Activated CD4-positive, alpha-beta T cell treated with anti-CD3 and anti-CD28 coated beads, Interleukin-2, amount 50 U/mL, for 48 hours (primary cell): ENCODE measurements at places on chromosomes 1 and 21.
A peak's percentile ranks its signal among the peaks of the same experiment; 100 is the strongest.

GRCh38 chr21:25243808-25244207 lies 363.5 kb downstream of the MRPL39 start:
- no peak for DNase-seq

DNA sequence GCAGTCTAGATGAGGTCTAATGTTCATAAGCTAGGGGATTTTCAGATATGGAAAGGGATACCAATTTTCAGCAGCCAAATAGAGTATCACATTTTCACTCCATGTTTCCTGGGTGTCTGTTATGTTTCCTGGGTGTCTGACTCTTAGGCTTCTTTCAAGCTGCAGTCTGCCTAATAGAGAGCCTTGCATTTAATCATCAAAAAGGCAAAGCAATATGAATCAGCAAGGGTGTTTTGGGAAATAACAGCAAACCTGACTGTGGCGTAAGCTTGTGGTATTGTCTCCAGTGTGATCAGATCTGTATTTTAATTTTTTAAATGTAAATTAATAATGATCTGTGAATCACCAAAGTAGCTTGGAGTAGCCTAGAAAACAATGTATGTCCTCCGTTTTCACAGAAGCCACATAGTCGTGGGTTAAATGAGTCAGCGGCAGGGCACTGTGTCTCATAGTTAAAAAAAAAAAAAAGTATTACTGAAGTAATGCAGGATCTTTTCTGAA lies 10.4 kb downstream of the LGALS8 start:
- peak; percentile 55 for DNase-seq

- DNase-seq, result no peak
Measured at GRCh38 chr21:42561762-42562650, 48.4 kb downstream of the SLC37A1 start.

DNA sequence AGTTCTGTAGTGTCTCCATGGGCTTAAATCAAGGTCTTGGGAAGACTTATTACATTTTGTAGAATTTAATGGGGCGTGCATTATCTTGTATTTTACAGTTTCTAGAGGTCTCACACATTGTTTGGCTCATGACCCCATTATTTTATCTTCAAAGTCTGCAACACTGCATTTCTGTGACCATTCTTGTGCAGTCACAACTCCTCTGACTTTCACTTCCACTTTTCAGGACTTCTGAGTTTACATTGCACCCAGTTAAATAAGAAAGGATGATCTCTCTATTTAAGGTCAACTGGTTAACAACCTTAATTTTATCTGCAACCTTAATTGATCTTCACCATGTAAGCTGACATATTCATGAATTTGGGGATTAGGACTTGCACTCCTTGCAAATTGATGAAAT lies 1186.6 kb downstream of the MRPL39 start:
- DNase-seq, result no peak

DNA sequence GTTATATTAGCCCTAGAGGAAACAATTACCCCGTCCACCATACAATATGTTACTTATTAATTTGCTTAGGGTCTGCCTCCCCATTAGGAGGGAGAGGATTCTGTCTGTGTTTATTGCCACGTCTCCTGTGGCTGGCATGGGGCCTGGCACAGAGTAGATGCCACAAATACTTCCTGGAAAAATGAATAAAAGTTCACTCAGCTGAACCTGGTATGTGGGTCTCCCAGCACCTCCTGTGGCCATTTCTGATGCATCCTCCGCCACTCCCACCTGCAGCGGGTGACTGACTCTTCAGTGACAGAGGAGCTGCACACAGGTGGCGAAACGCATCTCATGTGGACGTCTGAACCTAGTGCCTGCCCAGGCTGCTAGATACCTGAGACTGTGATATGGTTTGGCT lies 112.7 kb downstream of the CLIC6 start:
- no peak for DNase-seq

GRCh38 chr1:220164116-220164515 lies 70.2 kb downstream of the IARS2 start:
- no peak for DNase-seq

DNA sequence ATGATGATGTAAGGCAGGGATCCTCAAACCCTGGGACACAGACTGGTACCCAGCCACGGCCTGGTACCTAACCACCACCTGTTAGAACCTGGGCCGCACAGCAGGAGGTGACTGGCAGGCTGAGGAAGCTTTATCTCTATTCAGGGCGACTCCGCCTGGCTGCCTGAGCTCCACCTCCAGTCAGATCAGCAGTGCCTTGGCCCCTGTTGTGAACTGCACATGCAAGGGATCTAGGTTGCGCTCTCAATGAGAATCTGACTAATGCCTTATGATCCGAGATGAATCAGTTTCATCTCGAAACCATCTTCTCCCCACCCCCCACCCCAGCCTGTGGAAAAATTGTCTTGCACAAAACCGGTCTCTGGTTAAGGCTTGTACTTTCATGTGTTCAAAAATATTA lies 4.2 kb downstream of the RNPC3 start:
- peak; percentile 75 for DNase-seq

DNA sequence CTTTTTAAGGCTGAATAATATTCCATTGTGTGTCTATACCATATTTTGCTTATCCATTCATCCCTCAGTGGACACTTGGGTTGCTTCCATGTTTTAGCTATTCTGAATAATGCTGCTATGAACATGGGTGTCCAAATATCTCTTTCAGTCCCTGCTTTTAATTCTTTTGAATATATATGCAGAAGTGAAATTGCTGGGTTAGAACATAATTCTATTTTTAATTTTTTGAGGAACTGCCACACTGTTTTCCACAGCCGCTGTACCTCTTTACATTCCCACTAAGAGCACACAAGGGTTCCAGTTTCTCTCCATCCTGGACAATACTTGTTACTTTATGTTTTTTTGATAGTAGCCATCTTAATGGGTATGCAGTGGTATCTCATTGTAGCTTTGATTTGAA lies 65.6 kb downstream of the RIMS3 start:
- DNase-seq, result no peak

DNA sequence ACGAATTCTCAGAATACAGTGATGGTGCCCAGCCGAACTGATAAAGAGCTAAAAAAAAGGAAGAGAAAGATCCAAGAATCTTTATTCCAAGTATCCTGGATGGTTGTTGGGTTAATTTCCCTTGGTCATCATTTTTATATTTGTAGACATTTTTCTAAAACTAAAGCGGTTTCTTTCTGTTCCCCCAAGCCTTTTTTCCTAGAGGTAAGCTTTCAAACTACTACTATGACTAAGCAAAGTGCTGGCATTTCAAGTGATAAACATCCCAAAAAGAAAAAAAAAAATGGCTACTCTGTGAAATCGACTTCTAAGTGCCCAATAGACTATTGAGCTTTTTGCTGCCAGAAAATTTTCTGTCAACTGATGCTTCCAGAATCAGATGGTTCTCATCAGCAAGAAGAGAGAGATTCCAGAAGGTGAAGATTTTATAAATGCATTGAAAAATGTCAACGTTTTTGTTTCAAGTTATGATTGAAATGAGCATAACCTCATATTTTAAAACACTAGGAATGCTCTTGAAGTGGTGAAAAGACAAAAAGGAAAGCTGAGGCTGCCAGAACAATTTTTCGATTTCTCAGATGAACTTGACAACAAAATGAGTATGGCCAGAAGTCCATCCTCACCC lies 96.1 kb upstream of the ZC3H11B start:
- no peak for DNase-seq

- DNase-seq, result no peak
Measured at GRCh38 chr1:59178339-59179187, 118.3 kb upstream of the FGGY start.

- DNase-seq, result no peak
Measured at GRCh38 chr1:190942475-190942874, 464.8 kb upstream of the BRINP3 start.

GRCh38 chr1:39654291-39654690 lies 14.8 kb upstream of the HEYL start:
- DNase-seq, result no peak

- DNase-seq, result no peak
Measured at GRCh38 chr1:101371259-101371658, 134.4 kb downstream of the S1PR1 start.

- no peak for DNase-seq
Measured at GRCh38 chr1:82897549-82897948, 1096.8 kb downstream of the ADGRL2 start.

DNA sequence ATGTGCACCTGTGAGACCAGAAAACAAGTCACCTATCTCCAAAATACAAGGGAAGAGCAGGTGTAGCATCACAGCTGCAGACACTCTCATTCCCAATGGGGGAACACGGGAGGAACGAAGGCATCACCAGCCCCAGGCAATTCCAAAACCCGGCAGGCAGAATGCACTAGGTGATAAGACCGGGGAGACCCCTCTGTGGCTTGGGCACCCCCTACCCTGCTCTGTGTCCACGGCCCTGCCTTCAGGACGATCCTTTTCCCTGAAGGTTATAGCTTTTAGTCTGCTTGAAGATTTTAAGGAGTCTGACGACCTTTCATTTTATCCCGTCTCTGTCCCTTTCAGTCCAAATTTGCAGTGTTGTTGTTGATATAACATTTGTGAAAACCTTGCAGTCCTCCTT lies 19.2 kb downstream of the TRPM2 start:
- DNase-seq, result no peak

- no peak for DNase-seq
Measured at GRCh38 chr1:170623171-170623570, 40.8 kb upstream of the PRRX1 start.

DNA sequence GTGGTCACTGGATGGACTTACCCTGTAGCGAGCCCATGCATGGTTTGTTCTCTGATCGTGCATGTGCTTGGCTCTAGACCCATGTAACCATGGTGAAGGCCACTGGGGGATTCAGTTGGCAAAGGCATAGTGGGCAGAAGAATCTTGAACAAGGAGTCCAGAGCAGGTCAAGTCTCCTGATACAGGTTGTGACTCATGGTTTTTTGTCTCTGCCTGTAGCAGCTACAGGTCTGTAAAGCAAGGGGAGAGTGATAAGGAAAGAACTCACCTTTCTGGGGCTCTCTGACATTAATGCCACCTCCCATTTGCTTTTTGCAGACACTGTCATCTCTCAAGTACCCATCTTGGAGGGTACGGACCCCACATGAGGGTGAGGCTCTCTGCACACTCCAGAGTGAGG lies 153.4 kb upstream of the CAMK1G start:
- DNase-seq, result no peak

DNA sequence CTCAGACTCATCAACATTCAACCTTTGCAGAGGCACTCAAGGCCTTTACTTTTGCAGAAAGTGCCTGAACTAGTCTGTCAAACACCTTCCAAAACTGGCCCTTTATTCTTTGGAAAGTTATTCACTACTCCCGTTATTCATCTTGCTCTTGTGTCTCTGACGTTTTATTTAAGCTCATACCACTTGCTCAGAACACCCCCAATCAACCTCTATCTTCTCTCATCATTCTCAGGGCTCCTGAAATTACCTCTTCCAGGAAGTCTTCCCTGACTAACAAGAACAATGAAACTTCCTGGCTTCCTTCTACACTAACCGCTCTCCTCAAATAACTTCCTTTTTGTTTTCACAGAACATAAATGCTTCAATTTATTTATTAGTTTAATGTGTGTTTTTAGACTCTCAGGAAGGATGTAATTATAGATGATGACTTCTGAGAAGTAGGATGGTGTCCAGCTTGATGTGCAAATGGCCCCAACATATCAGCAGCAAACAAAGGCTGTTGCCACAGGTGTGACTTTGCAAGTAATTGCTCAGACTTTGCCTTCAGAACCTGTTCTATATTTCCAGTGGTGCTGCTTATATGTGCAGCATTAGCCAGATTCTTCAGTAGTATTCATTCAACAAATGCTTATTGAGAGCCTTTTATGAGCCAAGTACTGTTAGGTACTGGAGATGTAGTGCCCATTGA lies 22.8 kb upstream of the BATF3 start:
- DNase-seq, result no peak

- DNase-seq, result no peak
Measured at GRCh38 chr1:155035936-155036335, 2.3 kb downstream of the DCST1 start.

- DNase-seq, result no peak
Measured at GRCh38 chr1:223319398-223319797, 44.6 kb downstream of the SUSD4 start.

DNA sequence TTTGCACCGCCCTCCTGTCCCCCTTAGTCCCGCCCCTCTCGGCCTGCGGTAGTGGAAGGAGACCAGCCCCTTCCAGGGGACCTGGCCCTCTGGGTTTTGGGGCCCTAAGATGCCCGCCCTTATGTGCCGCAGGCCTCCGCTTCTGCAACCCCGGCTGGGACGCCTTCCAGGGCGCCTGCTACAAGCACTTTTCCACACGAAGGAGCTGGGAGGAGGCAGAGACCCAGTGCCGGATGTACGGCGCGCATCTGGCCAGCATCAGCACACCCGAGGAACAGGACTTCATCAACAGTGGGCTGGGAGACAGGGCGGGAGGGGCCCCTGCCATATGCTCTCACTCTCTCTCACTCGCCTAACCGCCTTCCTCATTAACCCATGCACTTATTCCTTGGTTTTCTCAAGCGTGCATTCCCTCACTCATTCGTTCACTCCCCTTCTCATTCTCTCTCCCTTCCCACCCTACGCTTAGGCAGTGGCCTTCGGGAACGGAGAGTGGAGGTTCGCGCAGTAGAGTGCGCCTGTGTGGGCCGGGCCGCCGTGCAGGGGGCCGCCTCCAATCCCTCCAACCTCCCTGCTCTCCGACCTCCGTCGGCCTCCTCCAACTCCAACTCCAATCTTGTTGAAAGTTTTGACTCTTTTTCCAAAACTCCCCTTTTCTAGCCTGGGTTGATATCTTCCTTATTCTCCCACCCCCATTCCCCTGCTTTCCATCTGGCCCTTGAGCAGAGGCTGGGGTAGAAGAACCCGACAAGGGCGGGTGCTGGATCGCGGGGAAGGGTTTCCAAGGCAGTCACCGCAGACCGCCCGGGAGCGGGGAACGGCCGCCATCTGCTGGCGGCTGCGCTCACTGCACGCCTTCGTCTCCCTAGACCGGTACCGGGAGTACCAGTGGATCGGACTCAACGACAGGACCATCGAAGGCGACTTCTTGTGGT lies 15.2 kb downstream of the BCAN start:
- DNase-seq, result peak; percentile 79
